ENCODE measurements at places on chromosomes 7 and 10.

- DNase-seq, result no peak
Measured at GRCh38 chr7:46975493-46975892, 606.4 kb downstream of the TNS3 start.

GRCh38 chr10:62443866-62444265, 69.7 kb downstream of the ZNF365 start:
- DNase-seq, result no peak

- no peak for DNase-seq
Measured at GRCh38 chr10:56679578-56679977, 318.5 kb upstream of the ZWINT start.

- DNase-seq, result no peak
Measured at GRCh38 chr7:121936951-121937623, 64.1 kb downstream of the PTPRZ1 start.

DNA sequence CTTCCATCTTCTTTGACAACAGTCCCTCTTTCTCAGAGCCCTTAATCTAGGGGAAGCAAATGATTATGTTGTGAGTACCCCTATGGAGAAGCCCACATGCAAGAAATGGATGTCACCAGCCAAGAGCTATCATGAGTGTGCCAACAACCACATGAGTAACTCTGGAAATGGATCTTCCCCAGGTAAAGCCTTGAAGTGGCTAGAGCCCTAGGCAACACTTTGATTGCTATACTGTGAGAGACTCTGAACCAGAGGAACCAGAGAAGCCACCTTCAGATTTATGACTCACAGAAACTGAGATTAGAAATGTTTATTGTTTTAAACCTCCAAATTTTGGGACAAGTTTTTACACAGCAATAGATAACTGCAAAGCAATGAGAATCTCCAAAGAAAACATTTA, 60.9 kb upstream of the COL1A2 start:
- DNase-seq, result no peak

- DNase-seq, result no peak
Measured at GRCh38 chr7:155211761-155212160, 85.9 kb upstream of the INSIG1 start.

DNA sequence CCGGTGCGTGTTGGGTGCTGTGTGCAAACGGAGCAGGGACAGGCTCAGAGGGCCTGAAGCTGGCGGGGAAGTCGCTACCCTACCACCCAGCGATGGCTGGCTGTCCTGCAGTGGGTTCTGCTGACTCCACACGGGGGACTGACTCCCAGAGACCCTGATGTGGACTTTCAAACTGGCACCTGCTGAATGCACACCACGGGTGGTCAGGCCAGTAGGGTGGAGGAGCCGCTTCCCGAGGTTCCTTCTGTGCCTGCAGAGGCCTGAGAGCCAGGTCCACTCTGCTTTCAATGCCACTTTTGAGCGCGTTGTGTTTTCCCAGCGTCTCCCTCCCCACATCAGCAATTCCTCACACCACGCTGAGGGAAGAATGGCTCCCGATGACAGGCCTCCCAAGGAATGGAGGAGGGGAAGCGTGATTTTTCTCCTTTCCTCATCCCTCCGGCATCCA, 135.3 kb downstream of the ADARB2 start:
- DNase-seq, result no peak

GRCh38 chr7:89731751-89732445, 422.4 kb upstream of the STEAP1 start:
- no peak for DNase-seq
